ENCODE measurements at places on chromosomes 12 and 14. TPM values are rescaled to one million over a fixed set of nuclear protein-coding genes. Genes with fewer than 3 reads are reported as not detected.

The HNRNPC gene
- 539 TPM for total RNA-seq

The VDR gene
- 1.6 TPM for total RNA-seq

The SIX1 gene
- total RNA-seq: not detected

The BTBD7 gene
- 30.3 TPM for total RNA-seq

The NDRG2 gene
- 32.4 TPM for total RNA-seq

The PELI2 gene
- 16.4 TPM for total RNA-seq

The SELPLG gene
- total RNA-seq: 176 TPM

The RASSF8 gene
- total RNA-seq: not detected

The KLHL28 gene
- total RNA-seq: 40.6 TPM

The OTOGL gene
- not detected for total RNA-seq

The LLPH gene
- total RNA-seq: 26.4 TPM

DNA sequence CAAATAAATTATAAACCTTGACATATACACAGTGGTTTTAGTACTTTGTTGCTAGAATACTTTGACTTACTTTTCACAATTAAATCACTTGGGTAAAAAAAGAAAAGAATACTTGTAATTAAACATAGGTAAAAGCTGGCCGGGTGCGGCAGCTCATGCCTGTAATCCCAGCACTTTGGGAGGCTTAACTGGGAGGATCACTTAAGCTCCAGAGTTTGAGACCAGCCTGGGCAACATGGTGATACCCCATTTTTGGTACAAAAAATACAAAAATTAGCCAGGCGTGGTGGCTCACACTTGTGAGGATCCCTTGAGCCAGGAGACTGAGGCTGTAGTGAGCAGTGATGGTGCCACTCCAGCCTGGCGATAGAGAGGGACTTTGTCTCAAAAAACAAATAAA, 7.8 kb downstream of the STX2 start:
- H3K4me1 ChIP-seq: no peaks in the 10 kb centered on the region
- no peak overlapping the region for H3K27ac ChIP-seq
- no peak overlapping the region for H3K4me3 ChIP-seq
- H3K27me3 ChIP-seq: no peaks in the 10 kb centered on the region
- DNase-seq: no peak
- H3K36me3 ChIP-seq: no peaks in the 10 kb centered on the region

- no peak for DNase-seq
- no peak overlapping the region for H3K27ac ChIP-seq
- no peaks in the 10 kb centered on the region for H3K36me3 ChIP-seq
Measured at GRCh38 chr12:14836336-14837210, 6.8 kb downstream of the ART4 start.

- H3K4me3 ChIP-seq: no peak overlapping the region
- peaks cover 14% of the 10 kb centered on the region for H3K4me1 ChIP-seq
- H3K27ac ChIP-seq: no peak overlapping the region
- DNase-seq: no peak
- H3K27me3 ChIP-seq: no peaks in the 10 kb centered on the region
Measured at GRCh38 chr14:89673512-89674225, 256.6 kb upstream of the FOXN3 start.

- H3K4me3 ChIP-seq: no peak overlapping the region
- no peak overlapping the region for H3K27ac ChIP-seq
Measured at GRCh38 chr12:9776781-9777180, 16.1 kb upstream of the CD69 start.

DNA sequence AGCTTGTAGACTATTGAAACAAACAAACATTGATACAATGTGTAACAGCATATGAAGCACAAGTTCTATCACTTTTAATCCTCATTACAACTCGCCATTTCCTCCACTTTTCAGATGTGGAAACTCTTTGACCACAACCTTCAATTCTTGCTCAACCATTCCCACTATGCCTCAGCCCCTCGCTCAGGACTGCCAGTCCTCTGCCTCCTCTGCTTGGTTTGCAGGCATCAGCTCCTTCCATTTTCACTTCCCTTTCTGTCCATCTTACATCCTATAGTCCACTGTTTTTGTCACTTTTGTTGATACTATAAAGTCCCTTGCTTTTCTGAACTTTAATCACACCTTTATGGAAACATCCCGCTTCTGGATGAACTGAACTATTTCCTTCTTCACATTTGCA, 28.2 kb upstream of the CD27 start:
- no peak overlapping the region for H3K4me3 ChIP-seq
- H3K27ac ChIP-seq: no peak overlapping the region
- no peaks in the 10 kb centered on the region for H3K4me1 ChIP-seq
- DNase-seq: no peak

- no peaks in the 10 kb centered on the region for H3K4me1 ChIP-seq
- no peak overlapping the region for H3K4me3 ChIP-seq
- DNase-seq: no peak
- no peak overlapping the region for H3K27ac ChIP-seq
- no peaks in the 10 kb centered on the region for H3K36me3 ChIP-seq
- no peaks in the 10 kb centered on the region for H3K27me3 ChIP-seq
Measured at GRCh38 chr12:107642240-107642639, 43.4 kb upstream of the PWP1 start.

GRCh38 chr12:15274561-15274967, 47.7 kb upstream of the PTPRO start:
- H3K4me3 ChIP-seq: no peak overlapping the region
- no peaks in the 10 kb centered on the region for H3K27me3 ChIP-seq
- peaks cover 7% of the 10 kb centered on the region for H3K4me1 ChIP-seq

DNA sequence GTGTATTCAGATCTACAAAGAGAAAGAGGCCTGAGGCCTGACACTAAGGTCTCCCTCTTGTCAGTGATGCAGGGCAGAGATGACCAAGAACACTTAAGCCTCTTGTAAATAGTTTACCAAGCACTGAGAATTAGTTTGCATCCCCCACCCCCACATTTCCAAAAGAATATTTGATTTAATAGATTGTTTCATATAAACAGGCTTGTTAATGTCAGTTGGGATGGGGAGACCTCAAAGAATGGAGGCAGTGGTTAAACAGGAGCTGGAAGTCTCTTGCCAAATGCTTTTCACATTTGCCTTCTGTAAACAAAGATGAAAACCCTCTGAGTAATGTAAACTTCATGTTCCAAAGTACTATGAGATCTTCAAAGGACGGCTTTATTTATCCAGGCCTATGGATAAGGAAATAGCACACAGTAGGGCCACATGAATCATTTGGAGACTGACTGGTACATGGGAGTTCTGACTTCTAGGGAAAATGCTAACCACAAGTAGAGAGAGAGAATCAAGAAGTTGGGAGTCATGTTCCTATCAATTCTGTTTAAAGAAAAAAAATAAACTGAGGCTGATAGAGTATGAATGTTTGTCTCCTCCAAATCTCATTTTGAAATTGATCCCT, 234.7 kb downstream of the ANO2 start:
- H3K27ac ChIP-seq: no peak overlapping the region
- H3K4me1 ChIP-seq: no peaks in the 10 kb centered on the region
- H3K27me3 ChIP-seq: no peaks in the 10 kb centered on the region
- no peaks in the 10 kb centered on the region for H3K36me3 ChIP-seq
- DNase-seq: no peak

- no peak overlapping the region for H3K4me3 ChIP-seq
- no peaks in the 10 kb centered on the region for H3K36me3 ChIP-seq
- peaks cover 39% of the 10 kb centered on the region for H3K4me1 ChIP-seq
- no peak for DNase-seq
- H3K27me3 ChIP-seq: no peaks in the 10 kb centered on the region
- H3K27ac ChIP-seq: no peak overlapping the region
Measured at GRCh38 chr14:91048265-91048664, 12.2 kb downstream of the RPS6KA5 start.

DNA sequence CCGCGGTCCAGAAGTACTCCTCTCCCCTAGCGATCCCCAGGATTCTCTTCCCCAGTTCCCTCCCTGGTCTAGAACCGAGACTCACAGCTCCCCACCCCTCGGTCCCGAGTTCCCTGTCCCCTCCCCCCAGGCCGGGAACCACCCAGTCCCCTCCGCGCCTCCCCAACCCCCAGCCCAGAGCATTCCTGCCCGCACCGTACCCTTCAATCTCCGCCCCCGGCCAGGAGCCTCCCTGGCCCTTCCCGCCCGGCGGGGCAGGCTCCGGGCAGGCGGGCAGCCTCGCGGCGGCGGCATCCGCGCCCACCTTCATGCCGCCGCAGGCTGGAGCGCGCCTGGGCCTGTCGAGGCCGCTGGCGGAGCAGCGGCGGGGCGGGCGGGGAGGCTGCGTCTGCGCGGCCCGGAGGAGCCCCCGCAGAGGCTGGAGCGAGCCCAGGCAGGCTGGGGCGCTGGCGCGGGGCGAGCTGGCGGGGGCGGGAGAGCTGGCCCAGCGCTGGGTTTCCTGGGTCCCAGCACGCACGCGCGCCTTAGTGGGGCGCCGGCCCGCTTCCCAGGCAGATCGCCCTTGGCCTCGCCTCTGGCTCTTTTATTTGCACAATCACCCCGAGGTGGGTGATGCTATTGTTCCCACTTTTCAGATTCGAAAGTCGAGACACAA, 22.2 kb upstream of the GPR132 start:
- peak overlapping the region; percentile 26 for H3K27ac ChIP-seq
- no peaks in the 10 kb centered on the region for H3K27me3 ChIP-seq
- peak overlapping the region; percentile 23 for H3K4me3 ChIP-seq
- DNase-seq: no peak

GRCh38 chr14:102035914-102036313, 50.9 kb downstream of the HSP90AA1 start:
- peaks cover 87% of the 10 kb centered on the region for H3K36me3 ChIP-seq
- no peaks in the 10 kb centered on the region for H3K4me1 ChIP-seq
- DNase-seq: no peak
- no peak overlapping the region for H3K4me3 ChIP-seq
- no peaks in the 10 kb centered on the region for H3K27me3 ChIP-seq

DNA sequence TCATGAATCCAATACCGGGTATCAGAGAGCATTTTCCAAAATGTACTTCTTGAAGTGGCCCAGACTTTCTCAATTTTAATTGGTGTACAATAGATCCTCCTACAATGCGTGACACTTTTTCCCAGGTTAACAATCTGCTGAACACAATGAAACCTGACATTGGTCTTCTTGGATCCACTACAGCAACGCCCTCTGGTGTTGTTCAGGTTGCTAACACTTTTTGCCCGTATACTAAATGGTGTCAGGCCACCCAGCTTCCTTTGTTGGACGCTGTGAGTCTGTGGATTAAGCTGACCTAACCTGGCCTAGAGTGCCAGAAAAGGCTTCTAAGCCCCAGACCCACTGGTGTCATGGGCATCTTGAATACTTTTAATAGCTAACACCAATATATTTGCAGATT, 89.2 kb downstream of the KCNK10 start:
- DNase-seq: no peak
- no peaks in the 10 kb centered on the region for H3K4me1 ChIP-seq
- no peaks in the 10 kb centered on the region for H3K27me3 ChIP-seq
- H3K36me3 ChIP-seq: no peaks in the 10 kb centered on the region
- H3K27ac ChIP-seq: no peak overlapping the region

- H3K4me1 ChIP-seq: peaks cover 45% of the 10 kb centered on the region
- DNase-seq: no peak
- H3K4me3 ChIP-seq: no peak overlapping the region
- H3K36me3 ChIP-seq: no peaks in the 10 kb centered on the region
Measured at GRCh38 chr12:106757623-106758348, 16.7 kb upstream of the RIC8B start.

DNA sequence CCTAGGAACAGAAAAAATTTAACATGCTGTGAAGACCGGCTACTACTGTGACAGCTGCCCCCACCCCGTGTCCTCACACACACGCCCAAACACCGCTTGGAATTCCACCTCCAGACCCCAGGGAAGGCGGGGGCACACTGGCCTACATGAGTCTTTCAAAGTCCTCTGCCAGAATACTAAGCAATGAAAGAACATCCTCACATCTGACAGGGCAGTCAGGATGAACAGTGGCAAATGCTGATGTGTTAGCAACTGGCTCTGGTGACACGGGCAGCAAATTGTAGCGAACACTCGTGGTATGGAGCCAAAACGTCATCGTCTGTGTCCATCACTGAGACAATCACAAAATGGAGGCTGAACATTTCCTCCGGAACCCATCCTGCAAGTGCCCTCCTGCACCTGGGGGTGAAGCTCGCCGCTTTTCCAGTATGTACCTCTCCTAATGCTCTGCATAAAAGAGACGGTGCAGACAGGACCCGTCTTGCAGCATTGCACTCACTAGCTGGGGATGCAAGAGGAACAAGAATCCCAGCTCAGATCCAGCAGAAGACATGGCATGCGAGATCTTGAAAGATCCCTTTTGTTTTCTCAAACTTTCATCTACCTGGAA, 94.8 kb downstream of the BCL11B start:
- H3K4me3 ChIP-seq: no peak overlapping the region
- peaks cover 70% of the 10 kb centered on the region for H3K36me3 ChIP-seq
- H3K27me3 ChIP-seq: no peaks in the 10 kb centered on the region

DNA sequence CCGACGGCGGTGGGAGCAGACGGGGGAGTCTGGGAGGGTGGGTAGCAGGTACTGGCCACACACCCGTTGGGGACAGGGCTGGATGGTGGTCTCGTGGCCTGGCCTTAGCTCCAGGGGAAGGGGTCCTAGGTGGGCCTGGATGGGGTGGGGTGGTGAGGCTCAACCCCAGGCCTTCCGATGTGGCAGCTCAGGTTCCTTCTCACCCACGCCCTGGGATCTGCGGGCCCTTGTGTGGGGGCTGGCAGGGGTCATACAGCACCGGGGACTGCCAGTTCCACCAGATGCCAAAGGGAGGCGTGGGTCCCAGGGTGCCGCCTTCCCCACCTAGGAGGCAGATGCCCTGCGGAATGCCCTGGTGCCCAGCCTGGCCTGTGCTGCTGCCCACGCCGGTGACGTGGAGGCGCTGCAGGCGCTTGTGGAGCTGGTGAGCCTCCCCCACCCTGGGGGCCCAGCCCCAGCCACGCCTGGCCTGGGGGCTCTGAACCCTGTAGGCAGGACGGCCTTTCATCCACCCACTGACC, 21.0 kb downstream of the ASPG start:
- H3K4me1 ChIP-seq: no peaks in the 10 kb centered on the region
- H3K4me3 ChIP-seq: no peak overlapping the region
- H3K36me3 ChIP-seq: no peaks in the 10 kb centered on the region
- no peak for DNase-seq
- no peaks in the 10 kb centered on the region for H3K27me3 ChIP-seq

- DNase-seq: no peak
- H3K36me3 ChIP-seq: no peaks in the 10 kb centered on the region
- H3K27ac ChIP-seq: no peak overlapping the region
- no peaks in the 10 kb centered on the region for H3K27me3 ChIP-seq
Measured at GRCh38 chr12:105813201-105813600, 325.6 kb downstream of the NUAK1 start.

DNA sequence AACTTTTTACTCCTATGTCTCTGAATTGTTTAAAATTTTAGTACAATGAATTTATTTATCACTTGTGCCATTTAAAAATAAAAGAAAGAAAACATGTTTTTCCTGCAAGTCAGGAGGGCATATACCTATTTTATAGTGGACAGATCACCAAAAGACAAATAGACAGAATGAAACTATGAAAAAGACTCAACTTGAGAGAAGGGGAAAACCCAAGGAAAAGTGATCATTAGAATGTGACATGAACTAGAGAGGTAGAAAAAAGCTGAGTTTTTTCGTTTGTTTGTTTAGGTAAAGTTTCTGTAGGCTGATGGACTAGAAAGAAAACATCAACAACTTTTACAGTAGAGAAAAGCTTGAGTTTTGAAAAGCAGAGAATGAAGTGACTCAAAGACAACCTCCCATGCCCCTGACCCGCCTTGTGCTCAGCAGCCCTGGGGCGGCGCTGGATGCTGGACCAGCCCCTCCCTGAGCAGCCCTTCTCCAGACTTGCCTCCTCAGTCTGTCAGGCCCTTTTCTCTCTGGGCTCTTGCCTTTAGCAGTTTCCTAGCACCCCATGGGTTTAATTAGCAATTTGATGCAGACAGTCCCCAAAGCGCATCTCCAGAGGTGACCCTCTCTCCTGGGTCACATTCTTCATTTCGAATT, 95.1 kb upstream of the ARID2 start:
- no peaks in the 10 kb centered on the region for H3K36me3 ChIP-seq
- no peaks in the 10 kb centered on the region for H3K4me1 ChIP-seq
- no peak overlapping the region for H3K27ac ChIP-seq
- no peaks in the 10 kb centered on the region for H3K27me3 ChIP-seq
- no peak for DNase-seq
- H3K4me3 ChIP-seq: no peak overlapping the region
